Spleen (tissue), 13 donors: ENCODE measurements at places on chromosomes 2 and 18. TPM values are rescaled to one million over a fixed set of nuclear protein-coding genes. Genes with fewer than 3 reads are reported as not detected.

GRCh38 chr2:71743995-71744675, 290.8 kb downstream of the DYSF start:
- DNase-seq: no peak

COPS8 gene
- total RNA-seq: 49.9 TPM

- DNase-seq: no peak
These were observed 5.1 kb upstream of the PTPRM start for GRCh38 chr18:7561909-7562460.

TRIM54 gene
- not detected for total RNA-seq

DNA sequence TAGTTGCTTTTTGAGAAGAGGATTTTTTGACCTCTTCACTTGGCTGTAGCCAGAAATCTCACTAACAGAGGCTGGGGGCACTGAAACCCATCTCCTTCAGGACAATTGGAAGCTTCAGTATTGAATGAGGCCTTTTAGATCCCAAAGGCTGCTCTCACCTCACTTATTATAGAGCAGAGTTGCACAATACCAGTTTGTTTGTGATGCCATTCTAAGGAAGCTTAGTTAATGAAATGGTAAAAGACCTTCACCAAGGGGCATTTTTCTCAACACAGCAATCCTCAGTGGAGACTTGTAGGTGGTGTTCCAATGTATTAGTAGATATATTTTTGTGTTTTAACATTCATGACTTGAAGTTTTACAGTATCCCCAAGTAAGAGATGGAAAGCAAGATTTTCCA, 71.0 kb upstream of the RFX8 start:
- DNase-seq: no peak

- peak; percentile 87 for DNase-seq
These were observed at the start of gene KCNG3 for GRCh38 chr2:42493468-42494354. Gene KCNG3, minus strand, starts transcription at chr2:42493982. Its CDS starts 481 bp downstream, at chr2:42493501.

- no peak for DNase-seq
These were observed 1.3 kb downstream of the BIRC6 start for GRCh38 chr2:32358111-32358482.

GRCh38 chr2:96131152-96131812, 7.0 kb downstream of the ASTL start:
- DNase-seq: no peak

ATAD2B gene
- 37.9 TPM for total RNA-seq

ARHGEF33 gene
- 0.22 TPM for total RNA-seq

GRCh38 chr18:12102136-12102842, 8.6 kb downstream of the ANKRD62 start:
- DNase-seq: no peak

GRCh38 chr2:65320946-65321345, 93.3 kb downstream of the ACTR2 start:
- DNase-seq: no peak

DNA sequence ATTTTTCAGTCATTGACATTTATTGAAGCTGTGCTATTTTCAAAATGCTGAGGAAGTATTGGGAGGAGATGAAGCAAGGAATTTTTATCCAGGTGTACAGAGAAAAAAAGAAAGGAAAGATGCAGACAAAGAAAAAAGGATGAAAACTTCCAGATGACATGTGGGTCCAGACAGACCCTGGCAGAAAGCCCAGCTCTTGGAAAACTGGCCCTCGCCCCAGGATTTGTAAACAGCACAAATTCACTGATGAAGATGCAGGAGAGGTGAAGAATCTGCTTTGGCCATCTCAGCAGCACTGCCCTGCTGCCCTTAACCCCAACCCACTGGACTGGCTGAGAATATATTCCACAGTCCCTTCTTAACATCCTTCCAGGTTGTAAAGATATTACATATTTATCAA, 12.5 kb downstream of the TACR1 start:
- no peak for DNase-seq

DNA sequence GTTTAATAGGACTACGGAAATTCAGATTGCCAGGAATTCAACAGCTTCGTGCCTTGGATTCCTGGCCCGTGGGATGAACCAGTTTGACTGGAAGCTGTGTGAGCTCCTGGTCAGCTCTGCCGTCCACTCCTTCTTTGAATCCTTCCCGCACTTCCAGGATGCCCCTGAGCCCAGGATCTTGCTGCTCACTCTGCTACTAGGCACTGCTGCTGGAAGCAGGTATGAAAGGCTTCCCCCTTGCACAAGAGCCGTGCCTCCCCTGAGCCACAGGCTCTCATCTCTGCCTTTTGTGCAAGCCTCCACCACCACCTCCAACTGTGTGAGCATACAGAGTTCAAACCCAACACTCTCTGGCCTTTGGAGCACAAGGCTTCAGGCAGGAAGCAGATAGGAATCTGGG, 34.9 kb downstream of the EN1 start:
- no peak for DNase-seq

GRCh38 chr2:143572421-143572820, 443.2 kb downstream of the ARHGAP15 start:
- DNase-seq: no peak

DNA sequence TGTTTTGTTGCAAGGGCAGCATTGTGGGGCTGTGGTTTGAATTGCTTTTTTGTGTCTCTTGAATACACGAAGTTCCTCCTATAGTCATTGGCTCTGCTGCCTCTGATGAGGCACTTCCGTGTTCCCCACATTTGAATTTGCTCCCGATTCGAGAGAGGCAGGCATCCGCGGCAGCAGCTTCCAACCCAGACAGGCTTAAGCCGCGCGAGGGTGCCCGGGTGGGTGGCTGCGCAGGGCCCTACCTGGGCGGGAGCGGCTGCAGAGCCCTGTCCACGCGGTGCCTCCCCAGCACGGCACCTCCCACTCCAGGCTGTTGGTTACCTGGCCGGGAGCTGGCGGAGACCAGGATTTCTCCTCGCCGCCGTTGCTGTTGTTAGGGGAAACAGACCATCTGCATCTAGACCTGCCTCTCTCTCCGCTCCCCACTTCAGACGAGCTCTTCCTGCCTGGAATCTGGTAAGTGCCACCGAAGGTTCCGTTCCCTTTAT, 151.3 kb downstream of the NEDD4L start:
- peak; percentile 78 for DNase-seq

EVA1A gene
- 12.9 TPM for total RNA-seq

DNA sequence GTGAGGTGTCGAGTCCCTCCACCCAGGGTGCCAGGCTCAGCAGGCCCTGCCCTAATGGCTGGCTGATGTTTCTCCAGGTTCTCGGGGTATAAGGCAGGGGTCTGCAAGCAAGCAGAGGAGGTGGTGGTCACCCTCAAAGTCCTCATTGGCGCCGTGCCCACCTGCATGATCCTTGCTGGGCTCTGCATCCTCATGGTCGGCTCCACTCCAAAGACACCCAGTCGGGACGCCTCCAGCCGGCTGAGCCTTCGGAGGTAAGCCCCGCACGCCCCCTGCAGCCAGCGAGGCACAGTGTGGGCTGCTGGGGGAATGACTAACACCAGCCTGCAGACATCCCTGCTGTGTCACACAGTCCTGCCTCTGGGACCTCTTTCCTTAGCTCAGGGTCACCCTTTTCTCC, 14.1 kb downstream of the MFSD2B start:
- DNase-seq: no peak

CROCC2 gene
- total RNA-seq: 3.6 TPM

GRCh38 chr2:125959047-125959446, 696.9 kb upstream of the GYPC start:
- no peak for DNase-seq

DNA sequence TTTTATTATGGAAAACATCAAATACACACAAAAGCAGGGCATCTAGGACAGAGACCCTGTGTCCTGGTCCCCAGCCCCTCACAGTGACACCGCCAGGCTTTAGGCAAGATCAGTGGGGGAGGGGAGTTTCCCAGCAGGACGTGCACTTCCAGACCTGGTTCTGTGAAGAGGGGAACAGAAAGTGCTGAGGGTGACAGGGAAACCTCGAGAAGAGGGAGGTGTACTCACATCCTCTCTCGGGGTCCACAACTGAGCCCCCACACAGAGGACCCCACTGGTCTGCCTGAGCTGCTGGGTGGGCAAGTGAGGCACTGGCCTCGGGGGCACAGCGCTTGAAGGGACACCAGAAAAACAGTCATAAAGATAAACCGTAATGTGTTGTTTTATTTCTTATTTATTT, 4.4 kb upstream of the GPR35 start:
- no peak for DNase-seq

DNA sequence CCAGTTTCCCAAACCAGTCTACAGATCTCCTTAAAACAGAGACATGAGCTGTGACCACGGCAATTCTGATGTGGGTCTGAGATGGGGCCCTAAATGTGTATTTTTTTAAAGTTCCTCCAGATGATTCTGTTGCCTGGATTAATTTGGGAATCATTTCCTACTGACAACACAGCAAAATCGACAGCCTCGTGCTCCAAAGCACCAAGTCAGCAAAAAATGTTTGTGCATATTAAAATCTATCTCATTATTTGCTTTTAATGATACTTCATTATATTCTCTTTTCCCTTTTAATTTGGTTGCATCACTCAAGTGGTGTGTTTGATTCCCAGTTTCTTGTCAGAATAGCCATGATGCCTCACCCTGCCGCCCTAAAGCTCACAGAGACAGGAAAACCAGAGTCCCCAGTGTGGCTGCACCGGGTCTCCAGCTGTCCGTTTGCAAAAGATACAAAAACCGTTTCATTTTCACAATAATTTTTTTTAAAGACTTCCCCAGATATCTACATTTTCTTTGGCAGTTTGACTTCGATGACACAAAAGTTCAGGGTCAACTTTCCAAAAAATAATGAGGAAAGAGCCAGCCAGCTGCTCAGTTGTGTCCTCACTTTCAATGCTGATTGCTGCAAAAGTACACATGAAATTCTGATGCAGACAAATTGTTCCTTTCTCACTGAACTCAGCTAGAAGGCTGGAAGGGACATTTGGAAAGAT, 443.2 kb upstream of the ID2 start:
- DNase-seq: no peak

RAB27B gene
- total RNA-seq: 6.6 TPM

GRCh38 chr2:203913947-203914346, 22.6 kb upstream of the ICOS start:
- DNase-seq: no peak

FAHD2B gene
- 5.2 TPM for total RNA-seq

DNA sequence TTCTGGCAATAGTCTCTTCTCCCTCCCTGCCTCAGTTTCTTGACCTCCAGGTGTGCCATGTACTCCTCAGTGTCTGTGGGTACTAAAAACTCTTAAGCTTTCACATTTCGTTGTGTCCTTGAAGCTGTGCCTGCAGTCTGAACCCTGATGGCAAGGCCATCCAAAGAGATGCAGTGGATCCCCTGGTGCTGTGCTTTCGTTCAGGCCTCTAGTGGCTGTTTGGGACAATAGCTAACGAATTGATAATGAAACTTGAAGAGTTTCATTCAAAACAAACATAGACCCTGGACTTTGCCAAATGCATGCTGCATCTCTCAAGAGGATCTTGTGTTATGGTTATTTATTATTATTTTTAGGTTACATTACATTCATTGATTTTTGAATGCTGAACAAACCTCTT, 523.1 kb upstream of the FSIP2 start:
- DNase-seq: no peak

FOSL2 gene
- total RNA-seq: 102 TPM

GRCh38 chr2:197189426-197190099, 121.0 kb downstream of the ANKRD44 start:
- no peak for DNase-seq

DNA sequence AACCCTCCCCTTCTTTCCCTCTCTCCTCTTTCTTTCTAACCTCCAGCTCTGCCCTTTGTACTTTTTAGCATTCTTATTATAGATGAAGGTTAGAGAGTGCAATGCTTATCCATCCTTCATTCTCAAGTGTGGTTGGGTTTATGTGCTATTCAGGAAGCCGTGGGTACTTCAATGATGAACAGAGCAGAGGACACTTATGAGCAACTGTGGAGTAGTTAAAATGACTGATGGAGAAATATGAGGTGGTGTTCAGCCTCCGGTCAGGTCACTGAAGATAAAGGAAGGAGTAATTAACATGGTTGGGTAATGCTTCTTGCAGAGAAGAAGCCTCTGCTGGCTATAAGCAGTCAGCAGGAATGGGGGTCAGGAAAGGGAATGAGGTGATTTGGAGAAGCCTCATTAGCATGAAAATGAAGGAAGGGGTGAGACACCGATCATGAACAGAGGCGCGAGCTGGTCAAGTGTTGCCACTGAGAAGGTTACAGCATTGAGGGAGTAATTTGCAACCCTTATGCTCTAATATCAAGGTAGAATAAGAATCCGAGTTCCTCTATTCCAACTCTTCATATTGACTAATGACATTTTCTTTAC, 174.7 kb downstream of the LPIN1 start:
- no peak for DNase-seq

DNA sequence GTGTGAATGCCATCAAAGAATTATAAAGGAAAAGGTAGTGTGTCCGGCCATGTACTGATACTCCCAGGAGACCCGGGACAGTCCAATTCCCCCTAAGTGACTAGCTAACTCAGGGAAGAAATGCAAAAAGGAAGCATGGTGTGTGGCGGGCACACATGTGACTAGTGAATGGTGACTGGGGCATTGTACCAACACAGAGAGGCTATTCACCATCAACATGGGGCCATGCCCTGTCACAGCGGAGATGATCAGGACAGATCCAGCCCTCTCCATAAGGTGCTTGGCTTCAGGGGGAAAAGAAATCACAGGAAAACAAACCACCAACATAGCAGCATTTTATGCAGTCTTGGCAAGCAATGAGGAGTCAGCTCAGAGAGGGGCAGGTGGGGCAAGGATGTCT, 34.3 kb downstream of the FAM168B start:
- no peak for DNase-seq

GCKR gene
- total RNA-seq: 3.4 TPM

GRHL1 gene
- 3.0 TPM for total RNA-seq

- DNase-seq: no peak
These were observed 109.4 kb downstream of the KCTD1 start for GRCh38 chr18:26438980-26439379.

DNA sequence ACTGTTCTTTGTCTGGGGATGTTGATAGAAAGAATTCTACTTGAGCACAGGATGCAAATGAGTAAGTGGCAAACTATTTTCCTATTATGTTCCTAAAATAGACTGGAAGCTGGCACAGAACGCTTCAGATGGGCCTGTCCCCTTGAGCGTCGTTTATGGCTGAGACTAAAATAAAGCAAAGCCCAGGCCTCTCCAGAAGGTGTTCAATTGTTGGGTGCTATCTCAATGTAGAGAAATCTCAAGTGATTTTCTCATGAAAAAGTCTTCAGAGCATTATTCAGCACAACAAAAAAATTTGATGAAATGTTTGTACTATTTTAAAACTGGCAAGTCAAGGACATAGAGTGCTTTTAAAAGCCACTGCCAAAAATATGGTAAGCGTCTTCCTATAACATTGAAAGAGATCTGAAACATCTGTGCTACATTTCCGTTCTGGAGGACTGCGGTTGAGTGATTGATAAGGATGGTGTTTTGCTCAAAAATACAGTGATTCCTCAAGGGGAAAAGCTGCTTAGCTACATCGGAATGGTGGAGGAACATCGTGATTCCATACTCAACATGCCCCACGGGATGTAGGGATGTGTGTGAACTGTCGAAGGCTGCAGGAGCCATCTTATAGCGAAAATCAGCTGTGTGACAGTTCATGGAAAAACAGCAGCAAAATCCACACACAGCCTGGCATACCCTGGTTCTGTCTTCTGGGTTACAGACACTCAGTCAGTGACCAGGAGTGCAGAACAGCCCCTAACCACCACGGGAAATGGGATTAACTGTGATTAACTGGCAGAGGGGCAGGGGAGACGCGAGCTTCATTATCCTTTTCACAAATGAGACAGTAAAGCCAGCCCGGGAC, 10.4 kb upstream of the LRRFIP1 start:
- DNase-seq: no peak
